Stimulated activated CD4-positive, alpha-beta T cell treated with anti-CD3 and anti-CD28 coated beads, Interleukin-15, amount 100 ng/mL, for 1 hour (primary cell): ENCODE measurements at places on chromosomes 5 and 9.

DNA sequence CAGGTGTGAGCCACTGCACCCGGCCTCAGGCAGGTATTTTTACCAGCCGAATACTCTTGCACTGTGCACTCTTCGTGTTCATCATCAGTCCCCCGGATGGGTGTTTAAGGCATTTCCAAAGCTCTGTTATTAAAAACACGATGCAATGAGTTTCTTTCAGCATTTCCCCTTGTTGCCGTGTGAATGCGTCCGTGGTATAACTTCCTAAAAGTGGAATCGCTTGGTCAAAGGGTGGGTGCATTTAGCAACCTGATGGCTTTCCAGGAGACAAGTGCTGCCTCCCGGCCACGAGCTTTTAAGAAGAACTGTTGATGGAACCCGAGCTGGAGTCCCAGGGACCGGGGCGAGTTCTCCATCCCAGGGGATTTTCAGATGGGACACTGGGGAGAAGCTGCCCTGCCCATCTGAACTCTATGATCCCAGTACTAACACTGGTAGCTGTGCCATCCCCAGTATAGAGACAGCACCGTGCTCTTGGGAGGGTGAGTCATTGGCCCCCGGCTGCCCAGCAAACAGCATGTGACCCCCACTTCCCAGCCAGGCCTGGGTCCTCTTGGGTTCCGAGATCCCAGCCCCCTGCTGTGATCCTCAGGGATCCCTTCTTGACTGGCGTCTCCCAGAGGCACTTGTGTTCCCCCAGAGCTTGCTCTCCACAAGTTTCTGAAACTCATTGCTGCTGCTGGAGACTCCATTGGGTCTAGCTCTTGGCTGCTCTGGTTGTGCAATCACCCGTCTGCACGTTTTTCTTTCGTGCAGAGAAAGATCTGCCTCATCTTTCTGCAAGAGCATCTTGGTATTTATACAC lies 169.5 kb upstream of the IER5L start:
- DNase-seq, result no peak

- no peak for DNase-seq
Observed at GRCh38 chr5:109485030-109485429, 75.3 kb upstream of the PJA2 start.

- DNase-seq, result no peak
Observed at GRCh38 chr5:148306446-148306845, 5.8 kb upstream of the SPINK7 start.

GRCh38 chr5:128826275-128826674 lies 139.0 kb upstream of the SLC27A6 start:
- no peak for DNase-seq

DNA sequence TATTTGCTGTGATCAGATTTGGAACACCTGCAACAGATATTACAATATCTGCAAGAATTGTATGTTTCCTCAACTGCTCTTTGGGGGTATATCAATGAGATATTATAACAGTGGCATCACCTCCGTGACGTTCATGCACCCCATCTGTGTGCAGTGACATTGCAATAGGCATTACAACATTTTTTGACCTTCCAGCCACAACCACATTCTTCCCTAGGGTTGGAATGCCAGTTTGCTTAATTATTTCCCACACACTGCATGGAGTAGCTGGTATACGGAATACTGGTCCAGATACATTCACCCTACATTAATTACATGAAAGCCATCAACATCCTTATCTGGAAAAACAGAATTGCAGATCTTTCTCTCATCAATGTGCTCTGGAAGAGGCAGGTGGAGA lies 42.3 kb downstream of the FBXO4 start:
- DNase-seq, result no peak

DNA sequence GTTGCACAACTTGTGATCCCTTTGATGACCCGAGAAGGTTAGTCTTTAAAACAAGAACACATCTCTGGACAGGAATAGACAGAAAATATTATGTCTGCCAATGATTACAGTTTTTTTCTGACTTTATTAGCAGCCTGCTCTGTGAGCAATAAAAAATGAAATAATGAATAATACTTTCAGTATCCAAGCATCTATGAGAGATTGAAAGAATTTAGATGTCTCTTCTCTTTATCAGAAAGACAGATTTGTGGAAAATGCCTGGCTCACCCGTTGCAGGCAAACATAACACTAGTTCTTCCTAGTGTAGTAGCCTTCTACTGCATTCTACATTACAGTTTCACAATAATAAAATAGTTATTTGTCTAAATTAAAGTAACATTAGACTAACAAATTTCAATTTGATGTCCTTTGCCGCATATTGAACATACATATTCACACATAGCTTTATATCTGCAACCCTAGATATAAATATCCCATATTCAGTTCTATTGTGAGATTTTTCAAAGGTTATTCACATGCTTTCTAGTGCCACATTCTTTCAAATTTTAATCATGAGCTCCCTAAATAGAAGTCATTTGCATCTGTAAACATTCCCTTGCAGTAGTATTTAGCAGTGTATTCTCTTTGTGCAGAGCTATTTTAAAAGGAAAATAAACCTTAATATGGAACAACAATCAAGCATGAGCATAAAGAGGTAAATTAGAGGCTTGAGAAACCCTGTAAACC lies 267.3 kb downstream of the EFNA5 start:
- DNase-seq, result no peak

- DNase-seq, result no peak
Observed at GRCh38 chr5:140575309-140575708, 10.7 kb downstream of the SLC35A4 start.

DNA sequence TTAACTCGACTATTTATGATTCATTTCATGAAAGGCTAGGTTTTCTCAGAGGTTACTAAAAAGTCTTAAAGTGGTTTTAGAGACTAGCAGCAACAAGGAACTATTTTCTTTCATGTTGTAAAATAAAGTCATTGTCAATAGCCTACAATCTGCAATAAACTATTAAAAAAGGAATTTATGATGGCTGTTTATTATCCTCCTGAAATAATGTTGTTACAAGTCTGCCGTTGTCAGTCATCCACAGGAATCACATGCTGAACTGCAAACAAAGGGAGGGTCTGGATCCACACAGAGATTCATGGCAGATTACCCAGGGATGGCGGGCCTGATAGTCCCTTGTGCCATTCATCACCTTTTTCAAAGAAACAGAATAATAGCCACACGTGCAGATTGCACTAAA lies 49.2 kb downstream of the TMEM174 start:
- no peak for DNase-seq

DNA sequence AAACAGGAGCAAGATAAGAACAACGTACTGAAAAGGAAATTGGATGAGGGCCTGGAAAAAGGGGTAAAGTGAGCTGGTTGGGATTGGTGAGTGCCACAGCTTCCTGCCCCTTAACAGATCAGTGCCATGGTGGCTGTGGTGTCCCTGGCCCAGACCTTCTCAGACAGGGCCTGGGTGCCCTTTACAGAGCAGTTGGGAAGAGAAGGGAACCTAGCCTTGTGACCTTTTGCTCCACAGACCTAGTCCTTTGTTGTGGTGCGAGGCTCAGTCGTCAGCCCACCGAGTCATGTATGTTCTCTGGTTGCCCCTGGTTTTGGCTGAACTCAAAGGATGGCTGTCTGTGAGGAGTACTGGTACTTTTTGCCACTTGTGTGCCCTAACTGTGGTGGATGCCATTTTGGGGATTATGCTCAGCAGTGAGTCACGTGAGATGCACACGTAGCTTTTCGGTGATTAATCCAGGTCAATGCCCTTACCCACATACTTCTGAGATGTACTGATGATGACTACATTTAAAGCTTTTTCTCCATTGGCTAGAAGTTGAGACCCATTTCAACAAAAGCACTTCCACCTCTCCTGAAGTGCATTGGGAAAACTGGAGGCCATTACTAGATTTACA lies 48.4 kb downstream of the EXOSC2 start:
- no peak for DNase-seq

- no peak for DNase-seq
Observed at GRCh38 chr5:121735618-121736017, 116.1 kb upstream of the FTMT start.

DNA sequence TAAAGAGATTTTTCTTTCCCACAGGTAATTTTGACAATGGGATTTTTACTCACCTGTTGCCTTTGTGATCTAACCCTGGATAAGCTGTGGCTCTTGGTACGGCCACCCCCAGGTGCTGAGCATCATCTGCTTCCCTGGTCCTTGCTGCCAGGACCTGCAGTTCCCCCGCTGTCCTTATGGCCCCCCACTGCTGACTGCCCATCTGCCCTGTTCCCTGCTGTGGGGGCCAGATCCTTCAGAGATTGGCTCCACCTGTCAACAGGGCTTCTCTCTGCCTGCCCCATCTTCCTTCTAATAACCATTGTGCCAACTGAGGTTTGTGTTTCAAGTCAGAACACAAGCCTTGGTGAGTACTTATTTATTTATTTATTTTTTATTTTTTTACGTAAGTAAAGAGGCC lies 183.3 kb downstream of the MAPKAP1 start:
- no peak for DNase-seq

DNA sequence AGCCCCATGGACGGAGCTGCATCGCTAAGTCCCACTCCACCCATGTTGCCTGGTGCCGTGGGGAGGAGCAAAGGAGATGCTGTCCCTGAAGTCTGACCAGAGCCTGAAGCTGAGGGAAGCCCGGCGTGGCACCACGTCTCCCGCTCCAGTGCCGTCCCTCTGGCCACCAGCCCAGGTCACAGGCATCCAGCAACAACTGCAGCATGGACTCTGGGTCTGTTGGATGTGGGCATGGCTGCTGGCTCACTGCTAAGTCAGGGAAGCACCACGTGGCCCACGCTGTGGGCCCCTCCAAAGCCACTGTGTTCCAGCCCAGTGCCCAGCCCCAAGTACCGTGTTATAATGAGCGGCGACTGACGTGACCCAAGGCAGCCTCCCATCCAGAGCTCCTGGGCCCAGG lies 112.6 kb downstream of the SYK start:
- DNase-seq, result no peak

GRCh38 chr5:122126756-122127321 lies 2.5 kb upstream of the ZNF474 start:
- no peak for DNase-seq

GRCh38 chr9:127856094-127856728 lies 1.8 kb upstream of the ENG start:
- DNase-seq, result no peak

DNA sequence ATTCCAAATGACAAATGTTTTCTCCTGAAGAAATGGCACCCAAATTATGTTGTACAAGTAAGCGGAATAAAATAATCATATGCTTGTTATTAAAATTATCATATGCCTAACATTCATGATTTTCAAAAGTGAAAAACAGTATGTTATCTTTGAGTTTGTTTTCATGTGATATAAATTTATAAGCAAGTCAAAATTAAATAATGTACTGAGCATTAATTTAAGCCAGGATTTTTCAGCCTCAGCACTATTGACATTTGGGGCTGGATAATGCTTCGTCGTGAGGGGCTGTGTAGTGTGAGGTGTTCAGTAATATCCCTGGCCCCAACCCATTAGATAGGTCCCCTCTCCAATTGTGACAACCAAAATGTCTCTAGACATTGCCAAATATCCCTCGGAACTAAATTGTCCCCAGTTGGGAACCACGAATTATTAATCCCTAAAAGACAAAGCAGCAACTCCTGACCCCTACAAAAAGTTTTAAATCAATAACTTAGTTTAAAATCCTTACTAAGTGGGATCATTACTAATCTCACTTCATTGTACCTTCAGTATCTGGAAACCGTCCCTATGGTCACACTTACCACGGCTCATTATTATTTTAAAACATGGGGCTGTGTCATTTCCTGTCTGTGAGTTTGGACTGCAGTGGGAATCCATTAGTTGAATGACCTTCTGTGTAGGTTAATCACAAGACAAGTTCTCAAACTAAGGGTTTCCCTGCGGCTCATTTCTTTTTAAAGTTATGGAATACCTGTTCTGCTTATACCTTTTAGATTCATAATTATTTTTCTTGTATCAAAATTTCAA lies 1.3 kb upstream of the NNT start:
- DNase-seq, result no peak

DNA sequence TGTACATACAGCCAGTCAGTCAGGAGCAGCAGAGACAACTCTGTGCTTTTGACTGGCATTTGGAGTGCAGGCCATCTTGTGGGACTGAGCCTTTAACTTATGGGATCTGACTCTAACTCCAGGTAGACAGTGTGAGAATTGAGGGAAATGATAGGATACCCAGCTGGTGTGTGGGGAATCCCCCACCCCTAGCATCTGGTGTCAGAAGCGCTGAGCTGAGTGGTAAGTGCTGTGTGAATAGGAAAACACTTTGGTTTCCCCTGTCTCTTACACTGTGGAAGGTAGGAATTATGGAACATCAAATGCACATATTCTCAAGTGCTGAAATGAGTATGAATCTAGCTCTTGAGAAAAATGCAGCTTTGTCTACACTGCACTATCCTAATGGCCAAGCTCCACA lies 43.9 kb downstream of the CCDC125 start:
- no peak for DNase-seq

DNA sequence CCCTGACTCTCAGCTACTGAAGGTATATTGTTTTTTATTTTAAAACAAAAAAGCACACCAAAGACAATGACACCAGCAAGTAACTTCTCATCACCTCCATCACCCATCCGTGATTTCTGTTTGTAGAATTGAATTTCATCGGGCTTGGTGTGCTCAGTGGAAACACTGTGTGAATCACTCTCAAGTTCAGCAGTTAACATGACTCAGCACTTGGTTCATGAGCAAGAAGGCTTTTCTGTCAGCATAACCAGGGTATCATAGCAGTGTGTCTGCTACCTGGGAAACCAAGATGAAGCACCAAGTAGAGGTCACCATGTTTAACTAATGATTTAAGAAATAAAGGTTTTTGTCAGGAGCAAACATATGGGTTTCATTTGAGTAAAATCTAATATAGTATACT lies 123.7 kb downstream of the INSYN2B start:
- DNase-seq, result no peak

DNA sequence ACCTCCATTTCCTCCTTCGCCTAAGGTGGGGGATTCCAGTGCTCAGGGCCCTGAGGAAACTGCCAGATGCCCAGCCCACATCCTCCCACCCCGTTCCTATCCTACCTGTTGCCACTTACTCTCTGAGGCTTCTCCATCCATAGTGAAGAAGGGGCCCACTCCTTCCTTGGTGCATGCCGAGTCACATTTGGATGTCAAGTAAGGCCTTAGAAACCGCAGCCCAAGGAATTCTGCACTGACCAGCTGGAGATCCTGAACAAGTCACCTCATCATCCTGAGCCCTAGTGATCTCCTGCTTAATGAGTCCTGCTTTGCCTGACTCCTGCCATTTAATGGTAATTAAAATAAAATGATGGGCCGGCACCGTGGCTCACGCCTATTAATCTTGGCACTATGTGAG lies 6.7 kb upstream of the TNIP1 start:
- no peak for DNase-seq
